ENCODE measurements at places on chromosomes 7 and 10.
A peak's percentile ranks its signal among the peaks of the same experiment; 100 is the strongest.

GRCh38 chr10:29859521-29860130 lies 199.8 kb downstream of the JCAD start:
- DNase-seq, result no peak

DNA sequence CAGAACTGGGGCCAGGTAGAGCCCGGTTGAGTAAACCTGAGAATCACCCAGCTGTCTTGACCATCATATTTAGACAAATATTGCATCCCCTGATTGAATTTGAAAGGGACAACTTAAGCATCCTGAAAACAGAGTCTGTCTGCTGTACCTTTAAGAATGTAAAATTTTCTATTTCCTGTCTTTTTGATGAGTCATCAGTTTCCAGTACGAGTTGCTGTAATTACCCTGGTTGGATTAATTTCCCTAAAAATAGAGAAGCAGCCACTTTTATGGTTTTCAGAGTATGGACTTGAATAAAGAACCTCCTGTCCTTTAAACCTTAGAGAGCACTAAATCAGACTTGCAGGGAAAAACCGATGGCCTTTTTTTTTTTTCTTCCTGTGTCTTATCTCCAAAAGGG lies 164.6 kb upstream of the SH2B2 start:
- no peak for DNase-seq

DNA sequence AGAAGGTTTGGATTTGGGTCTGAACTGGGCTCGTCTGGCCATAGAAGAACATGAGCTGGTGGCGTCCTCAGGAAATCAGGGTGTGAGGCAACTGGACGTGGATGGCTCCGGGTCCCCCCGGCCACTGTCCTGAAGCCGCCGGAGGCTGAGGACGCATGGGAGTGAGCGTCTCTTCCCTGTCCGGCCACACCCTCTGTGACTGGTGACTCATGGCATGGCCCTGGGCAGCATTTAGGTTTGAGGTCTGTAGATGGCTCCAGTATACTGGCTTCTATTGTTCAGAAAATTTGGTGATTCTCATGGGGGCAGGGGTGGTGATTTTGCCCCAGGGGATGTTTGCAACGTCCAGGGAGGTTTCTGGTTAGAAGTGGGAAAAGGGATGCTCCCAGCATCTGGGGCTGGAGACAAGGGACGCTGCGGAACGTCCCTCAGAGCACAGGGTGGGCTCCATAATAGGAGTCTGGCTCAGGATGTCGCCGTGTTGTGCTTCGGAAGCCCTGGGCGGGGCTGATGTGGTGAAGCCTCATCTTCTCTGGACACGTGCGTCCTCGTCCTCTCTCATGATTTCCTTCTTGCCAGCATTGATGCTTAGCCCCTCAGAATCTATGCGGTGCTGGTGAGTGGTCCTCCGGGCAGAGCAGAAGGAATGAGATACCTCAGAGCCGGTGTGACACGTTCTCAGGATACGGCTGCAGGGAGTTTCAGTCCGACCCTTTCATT lies 49.9 kb downstream of the PITRM1 start:
- no peak for DNase-seq

DNA sequence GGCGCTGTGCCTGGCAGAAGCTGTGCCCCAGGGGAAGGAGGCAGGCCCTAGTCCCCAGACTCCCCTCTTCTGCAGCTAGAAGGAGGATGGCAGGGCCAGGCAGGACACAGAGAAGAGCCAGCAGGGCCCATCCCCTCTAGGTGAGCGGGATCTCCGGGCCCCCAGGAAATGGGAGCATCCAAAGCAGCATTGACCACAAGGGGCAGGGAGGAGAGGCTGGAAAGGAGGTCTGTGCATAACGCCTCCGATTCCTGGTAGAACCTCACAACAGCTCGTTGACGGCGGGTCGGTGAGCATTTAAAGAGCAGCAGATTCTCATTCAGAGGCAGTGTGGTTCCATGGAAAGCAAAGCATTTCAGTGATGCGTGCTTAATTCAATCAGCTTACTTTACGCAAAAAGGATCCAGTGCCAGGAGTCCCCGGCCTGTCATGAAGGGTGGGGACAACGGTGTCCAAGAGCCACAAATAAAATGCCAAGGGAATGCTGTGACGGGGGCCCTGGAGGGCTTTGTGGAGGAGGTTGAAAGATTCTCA lies 41.0 kb downstream of the CLRN3 start:
- DNase-seq, result no peak

DNA sequence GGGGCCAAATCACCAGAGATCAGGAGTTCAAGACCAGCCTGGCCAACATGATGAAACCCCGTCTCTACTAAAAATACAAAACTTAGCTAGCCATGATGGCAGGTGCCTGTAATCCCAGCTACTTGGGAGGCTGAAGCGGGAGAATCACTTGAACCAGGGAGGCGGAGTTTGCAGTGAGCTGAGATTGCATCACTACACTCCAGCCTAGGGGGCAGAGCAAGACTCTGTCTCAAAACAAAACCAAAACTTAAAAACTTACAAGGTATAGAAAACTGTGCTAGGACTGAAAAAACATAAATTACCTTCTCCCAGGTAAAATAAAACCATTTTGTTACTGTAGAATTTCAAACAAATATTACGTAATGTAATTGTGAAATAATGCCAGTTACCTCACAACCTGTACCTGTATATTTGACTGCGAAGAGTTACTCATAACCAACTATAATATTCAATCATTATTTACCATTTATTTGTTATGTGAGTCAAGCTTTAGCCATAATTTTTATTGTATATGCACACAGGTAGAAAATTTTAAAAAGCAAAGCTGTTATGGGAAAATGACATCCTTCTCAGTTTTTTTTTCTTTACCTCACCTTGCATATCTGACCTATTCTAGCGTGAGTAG lies 180.9 kb downstream of the SEMA3A start:
- DNase-seq, result no peak

DNA sequence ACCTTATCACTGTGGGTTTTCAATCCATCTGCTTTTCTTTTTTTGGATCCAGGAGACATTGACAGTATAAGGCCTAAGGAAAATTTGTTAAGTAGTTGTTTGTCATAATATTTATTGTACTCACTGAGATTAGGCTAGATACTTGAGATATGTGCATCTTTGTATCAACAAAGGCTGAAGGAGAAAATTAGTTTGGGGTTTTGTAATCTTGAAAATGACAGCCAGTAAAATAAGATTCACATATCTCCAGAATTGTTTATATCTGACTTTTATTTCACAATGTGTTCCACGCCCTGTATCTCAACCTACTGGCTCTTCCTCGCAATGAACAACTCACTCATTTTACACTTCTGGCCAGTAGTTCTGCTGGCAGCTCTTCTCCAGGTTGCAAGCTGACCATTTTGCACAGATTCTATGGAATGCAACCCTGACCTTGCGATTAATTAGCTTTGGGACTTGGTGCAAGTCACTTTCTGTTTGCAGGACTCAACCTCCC lies 132.7 kb downstream of the GATA3 start:
- DNase-seq, result no peak

DNA sequence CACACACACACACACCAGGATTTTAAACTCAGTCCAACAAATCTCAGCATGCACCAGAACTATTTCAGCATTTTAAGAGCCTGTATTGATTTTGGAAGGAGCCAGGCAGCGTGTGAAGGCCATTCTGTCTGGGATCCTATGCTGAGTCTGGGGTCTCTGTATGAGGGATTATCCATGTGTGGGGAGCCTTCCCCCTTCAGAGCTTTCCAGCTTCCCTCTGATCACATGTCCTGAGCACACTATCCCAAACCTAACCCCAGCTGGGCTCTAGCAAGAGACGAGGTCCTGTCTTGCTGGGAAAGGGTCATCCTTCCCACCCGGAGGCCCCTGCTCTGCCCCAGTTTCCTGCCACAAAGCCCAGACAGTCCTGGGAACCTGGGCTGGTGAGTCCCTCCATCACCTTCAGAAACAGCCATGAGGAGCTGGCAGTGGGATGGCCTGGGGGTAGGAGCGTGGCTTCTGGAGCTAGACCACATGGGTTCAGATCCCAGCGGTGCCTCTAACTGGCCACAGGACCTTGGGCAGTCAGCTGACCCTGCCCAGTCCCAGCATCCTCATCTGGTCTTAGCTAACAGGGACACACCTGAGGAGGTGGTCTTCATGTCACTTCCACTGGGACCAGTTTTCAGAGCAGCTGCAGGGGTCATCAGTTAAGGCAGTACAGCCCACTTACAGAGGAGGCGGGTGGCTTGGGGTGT lies 79.6 kb upstream of the RET start:
- no peak for DNase-seq

GRCh38 chr7:135150072-135150782 lies 2.4 kb downstream of the TMEM140 start:
- DNase-seq, result no peak

GRCh38 chr7:23114896-23115295 lies 9.3 kb downstream of the KLHL7 start:
- no peak for DNase-seq

DNA sequence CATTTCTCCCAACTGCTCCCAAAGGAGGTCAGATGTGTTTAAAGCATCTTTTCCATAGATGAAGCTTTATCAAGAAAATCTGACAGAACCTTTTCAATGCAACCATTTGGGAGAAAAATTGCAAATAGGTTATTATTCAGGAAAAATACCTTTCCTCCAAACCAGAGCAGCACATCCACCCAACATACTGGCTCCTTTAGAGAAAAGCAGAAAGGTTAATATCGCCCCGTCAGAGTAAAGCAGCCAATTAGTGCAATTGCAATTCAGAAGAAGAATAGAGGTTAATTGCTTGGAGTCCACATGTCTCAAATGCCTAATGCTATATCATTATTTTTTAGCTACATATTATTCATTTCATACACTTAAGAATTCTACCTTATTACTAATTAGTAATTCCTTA lies 48.9 kb upstream of the HSPA12A start:
- DNase-seq, result no peak

DNA sequence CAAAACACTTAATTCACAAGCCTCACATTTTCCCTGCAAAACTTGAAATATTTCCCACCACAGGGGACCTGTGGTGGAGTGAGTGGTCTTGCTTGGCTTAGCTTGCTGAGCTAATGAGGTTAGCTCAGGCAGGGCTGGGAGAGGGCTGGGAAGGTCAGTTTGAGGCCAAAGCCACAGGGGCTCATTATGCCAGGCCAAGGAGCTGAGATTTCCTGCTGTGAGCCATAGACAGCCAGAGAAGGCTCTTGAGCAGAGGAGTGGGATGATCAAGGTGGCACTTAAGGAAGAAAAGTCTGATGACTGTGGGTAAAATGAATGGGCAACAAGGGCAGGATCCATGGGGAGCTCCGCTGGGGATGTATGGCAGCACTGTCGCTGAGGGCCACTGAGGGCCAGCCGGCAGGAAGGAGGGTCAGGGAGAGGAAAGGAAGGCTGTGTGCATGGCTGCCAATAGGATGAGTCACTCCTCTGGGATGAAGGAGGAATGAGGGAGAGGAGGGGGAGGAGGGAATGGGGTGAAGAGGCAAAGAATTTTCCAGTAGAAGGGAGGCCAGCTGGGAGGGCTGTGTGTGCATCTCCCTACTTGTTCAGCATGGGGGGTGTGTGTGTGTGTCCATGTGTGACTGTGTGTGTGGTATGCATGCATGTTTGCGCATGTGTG lies 18.7 kb upstream of the ZNF488 start:
- DNase-seq, result peak; percentile 76

DNA sequence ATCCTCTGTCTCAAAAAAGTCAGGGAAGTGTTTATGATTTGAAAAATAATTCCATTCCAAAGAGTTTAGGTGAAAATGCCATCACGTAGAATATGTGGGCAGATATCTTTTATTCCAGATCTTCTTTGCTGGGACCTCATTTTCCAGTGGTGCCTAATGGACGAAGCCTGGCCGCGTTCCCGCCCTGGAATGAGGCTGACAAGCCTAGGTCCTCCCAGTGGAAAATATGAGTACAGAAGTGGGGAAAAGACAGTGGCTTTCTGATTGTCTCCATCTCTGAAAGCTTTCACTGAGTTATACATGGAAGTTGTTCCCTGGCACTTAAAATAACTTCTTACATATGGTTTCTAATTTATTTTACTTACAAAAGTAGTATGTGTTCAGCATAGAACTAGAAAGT lies 139.4 kb downstream of the TACC2 start:
- peak; percentile 82 for DNase-seq

DNA sequence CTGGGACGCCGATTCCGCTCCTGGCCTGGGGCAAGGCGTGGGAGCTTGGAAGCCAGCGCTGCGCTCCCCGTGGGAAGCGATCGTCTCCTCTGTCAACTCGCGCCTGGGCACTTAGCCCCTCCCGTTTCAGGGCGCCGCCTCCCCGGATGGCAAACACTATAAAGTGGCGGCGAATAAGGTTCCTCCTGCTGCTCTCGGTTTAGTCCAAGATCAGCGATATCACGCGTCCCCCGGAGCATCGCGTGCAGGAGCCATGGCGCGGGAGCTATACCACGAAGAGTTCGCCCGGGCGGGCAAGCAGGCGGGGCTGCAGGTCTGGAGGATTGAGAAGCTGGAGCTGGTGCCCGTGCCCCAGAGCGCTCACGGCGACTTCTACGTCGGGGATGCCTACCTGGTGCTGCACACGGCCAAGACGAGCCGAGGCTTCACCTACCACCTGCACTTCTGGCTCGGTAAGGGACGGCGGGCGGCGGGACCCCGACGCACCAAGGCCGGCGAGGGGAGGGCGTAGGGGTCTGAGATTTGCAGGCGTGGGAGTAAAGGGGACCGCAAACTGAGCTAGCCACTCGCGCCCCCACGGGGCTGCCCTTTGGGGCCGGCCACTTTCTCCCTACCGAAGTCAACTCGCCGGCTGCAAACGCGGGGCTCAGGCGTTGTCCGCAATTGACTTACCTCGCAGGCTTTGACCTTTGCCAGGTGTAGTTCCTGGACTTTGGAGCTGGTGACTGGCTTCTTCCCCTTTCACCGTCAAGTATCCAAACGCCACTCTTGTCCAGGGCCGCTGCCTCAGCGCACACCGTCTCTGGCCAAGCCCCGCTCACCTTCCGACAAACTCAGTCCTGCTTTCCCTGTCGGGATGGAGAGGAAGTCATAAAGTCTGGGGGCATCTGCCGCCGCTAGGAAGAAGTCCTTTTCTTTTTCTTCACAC lies at the start of gene SCIN:
Gene SCIN (plus strand): TSS at position 187 of the 928 bp plus-strand sequence. CDS start 67 bp downstream, at position 254.
- DNase-seq, result peak; percentile 63

GRCh38 chr7:3042861-3043489 lies 692 bp downstream of the CARD11 start:
- DNase-seq, result no peak
